ENCODE measurements at places on chromosomes 4 and X. TPM values are rescaled to one million over a fixed set of nuclear protein-coding genes. Genes with fewer than 3 reads are reported as not detected.
A peak's percentile ranks its signal among the peaks of the same experiment; 100 is the strongest.

DNA sequence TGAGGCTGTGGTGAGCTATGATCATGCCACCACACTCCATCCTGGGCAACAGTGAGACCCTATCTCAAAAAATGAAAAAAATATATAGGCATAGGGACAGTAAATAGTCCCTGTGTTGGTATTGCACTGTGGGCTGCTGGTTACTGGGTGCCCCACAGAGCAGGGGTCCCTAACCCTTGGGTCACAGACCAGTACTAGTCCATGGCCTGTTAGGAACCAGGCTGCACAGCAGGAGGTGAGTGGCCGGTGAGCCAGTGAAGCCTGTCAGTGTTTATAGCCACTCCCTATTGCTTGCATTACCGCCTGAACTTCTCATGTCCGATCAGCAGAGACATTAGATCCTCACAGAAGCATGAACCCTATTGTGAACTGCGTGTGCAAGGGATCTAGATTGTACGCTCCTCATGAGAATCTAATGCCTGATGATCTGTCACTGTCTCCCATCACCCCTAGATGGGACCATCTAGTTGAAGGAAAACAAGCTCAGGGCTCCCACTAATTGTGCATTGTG, 106.5 kb downstream of the TNIP2 start:
- H3K4me1 ChIP-seq: no peaks in the 10 kb centered on the region
- H3K4me3 ChIP-seq: no peak overlapping the region
- no peak overlapping the region for H3K27ac ChIP-seq

DNA sequence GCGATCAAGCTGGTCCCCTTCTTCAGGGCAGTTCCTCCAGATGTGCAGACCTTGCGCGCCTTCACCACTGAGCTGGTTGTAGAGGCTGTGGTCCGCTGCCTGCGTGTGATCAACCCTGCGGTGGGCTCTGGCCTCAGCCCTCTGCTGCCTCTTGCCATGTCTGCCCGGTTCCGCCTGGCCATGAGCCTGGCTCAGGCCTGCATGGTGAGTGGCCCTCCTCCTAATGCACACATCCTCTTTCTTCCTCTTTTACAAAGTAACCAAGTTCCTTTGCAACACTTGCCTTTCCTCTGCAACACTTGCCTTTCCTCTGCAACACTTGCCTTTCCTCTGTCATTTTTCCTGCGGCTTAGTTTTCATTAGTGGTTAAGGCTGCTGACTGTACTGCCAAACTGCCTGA, 1.8 kb downstream of the CCDC22 start:
- H3K4me3 ChIP-seq: no peak overlapping the region
- H3K27ac ChIP-seq: no peak overlapping the region
- no peaks in the 10 kb centered on the region for H3K4me1 ChIP-seq
- no peak for DNase-seq

GRCh38 chr4:26294904-26295303, 25.9 kb upstream of the RBPJ start:
- H3K4me1 ChIP-seq: no peaks in the 10 kb centered on the region
- no peaks in the 10 kb centered on the region for H3K36me3 ChIP-seq
- H3K27ac ChIP-seq: no peak overlapping the region
- no peak overlapping the region for H3K4me3 ChIP-seq
- no peak for DNase-seq

DNA sequence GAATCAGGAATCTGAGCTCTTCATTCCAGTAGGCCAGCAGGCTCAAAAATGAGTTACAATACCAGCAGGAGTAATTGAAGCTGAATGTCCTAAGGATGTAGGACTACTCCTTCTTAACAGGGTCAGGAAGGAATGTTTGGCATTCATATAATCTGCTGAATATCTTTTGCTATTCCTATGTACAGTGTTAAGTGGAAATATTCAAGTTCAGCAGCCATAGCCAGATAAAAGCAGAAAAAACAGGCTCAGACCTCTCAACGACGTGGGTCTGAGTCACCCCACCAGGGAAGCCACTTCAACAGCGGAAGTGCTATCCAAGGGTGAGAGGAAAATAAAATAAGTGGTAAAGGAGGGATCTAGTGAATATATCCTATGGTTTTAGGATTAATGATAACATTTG, 577.0 kb downstream of the SPOCK3 start:
- no peak overlapping the region for H3K27ac ChIP-seq
- no peak overlapping the region for H3K4me3 ChIP-seq
- H3K4me1 ChIP-seq: no peaks in the 10 kb centered on the region
- no peaks in the 10 kb centered on the region for H3K27me3 ChIP-seq

DNA sequence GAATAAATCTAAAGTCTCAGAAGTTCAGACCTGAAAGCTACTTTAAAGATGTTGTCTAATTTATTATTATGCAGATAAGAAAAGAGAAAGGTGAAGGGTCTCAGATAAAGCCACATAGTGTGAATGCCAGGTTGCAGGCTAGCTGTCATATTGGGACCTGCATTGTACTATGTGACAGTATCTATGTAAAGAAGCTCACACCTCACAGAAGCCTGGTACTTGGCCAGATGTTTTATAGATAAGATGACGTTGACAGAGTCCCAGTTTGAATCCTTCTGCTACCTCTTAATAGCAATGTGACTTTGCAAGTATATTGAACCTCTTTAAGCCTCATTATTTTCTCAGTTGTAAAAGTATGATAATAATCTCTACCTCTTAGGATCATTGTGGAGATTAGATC, 227.0 kb downstream of the SPRY1 start:
- H3K27ac ChIP-seq: no peak overlapping the region
- H3K36me3 ChIP-seq: no peaks in the 10 kb centered on the region
- no peaks in the 10 kb centered on the region for H3K27me3 ChIP-seq
- H3K4me3 ChIP-seq: no peak overlapping the region
- no peak for DNase-seq
- no peaks in the 10 kb centered on the region for H3K4me1 ChIP-seq

GRCh38 chr4:41095973-41096372, 118.4 kb downstream of the APBB2 start:
- H3K36me3 ChIP-seq: no peaks in the 10 kb centered on the region
- no peaks in the 10 kb centered on the region for H3K27me3 ChIP-seq
- H3K4me3 ChIP-seq: no peak overlapping the region
- H3K27ac ChIP-seq: no peak overlapping the region
- no peak for DNase-seq
- peaks cover 21% of the 10 kb centered on the region for H3K4me1 ChIP-seq

GRCh38 chrX:17736856-17737709, at the start of gene SCML1:
Gene SCML1, plus strand, starts transcription at chrX:17737493. Its CDS starts 6,694 bp downstream, at chrX:17744187.
- peak within 1 kb of the TSS; percentile 56 for H3K4me3 ChIP-seq
- DNase-seq: peak; percentile 99
- no peaks in the 10 kb centered on the region for H3K27me3 ChIP-seq
- no peaks in the 10 kb centered on the region for H3K4me1 ChIP-seq
- no peaks in the 10 kb centered on the region for H3K36me3 ChIP-seq

GRCh38 chrX:106780664-106781377, 21.7 kb upstream of the TBC1D8B start:
- H3K4me1 ChIP-seq: peaks cover 6% of the 10 kb centered on the region
- no peak for DNase-seq
- H3K4me3 ChIP-seq: no peak overlapping the region
- peaks cover 9% of the 10 kb centered on the region for H3K27me3 ChIP-seq

GRCh38 chr4:13980317-13981310, 353.1 kb upstream of the BOD1L1 start:
- no peak for DNase-seq
- H3K27me3 ChIP-seq: no peaks in the 10 kb centered on the region
- H3K4me1 ChIP-seq: peaks cover 3% of the 10 kb centered on the region
- H3K36me3 ChIP-seq: no peaks in the 10 kb centered on the region

DNA sequence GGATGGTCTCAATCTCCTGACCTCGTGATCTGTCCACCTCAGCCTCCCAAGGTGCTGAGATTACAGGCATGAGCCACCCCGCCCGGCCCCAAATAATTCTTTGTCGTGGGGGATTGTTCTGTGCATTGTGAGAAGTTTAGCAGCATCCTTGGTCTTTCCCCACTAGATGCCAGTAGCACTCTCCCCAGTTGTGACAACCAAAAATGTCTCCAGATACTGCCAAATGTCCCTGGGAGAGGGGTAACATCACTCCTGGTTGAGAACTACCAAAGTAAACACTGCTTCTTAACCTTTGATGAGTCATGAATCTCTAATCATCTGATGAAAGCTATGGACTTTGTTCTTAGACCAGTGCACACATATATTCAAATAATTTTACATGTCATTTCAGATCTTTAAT, 90.7 kb upstream of the BRS3 start:
- no peak overlapping the region for H3K27ac ChIP-seq
- no peaks in the 10 kb centered on the region for H3K36me3 ChIP-seq
- H3K4me1 ChIP-seq: no peaks in the 10 kb centered on the region
- no peak for DNase-seq

DNA sequence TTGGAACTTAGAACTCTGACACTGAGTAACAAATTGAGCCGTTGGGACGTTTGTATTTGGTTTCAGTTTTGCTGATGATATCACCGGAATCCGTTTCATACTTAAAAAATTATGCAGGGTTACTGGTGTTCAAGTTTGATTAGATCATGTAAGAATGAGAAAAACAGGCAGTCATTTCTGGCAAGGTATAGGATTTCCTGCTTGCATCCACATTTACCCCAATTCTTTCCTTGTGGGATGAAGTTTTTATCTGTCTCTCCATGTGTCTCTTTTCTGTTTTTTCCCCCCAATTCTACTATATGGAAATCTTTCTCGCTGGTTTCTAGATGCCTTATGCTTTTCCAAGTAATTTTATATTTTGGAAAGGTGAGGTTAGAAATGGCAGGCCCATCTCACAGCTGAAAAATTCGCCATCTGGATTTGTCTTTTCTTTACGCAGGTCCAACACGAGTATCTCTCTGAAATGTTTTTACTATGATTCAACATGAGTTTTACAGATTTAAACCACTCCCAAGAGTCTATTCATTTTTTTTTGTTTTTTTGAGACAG, 197.9 kb downstream of the SHOX start:
- H3K4me3 ChIP-seq: no peak overlapping the region
- DNase-seq: no peak
- H3K27ac ChIP-seq: no peak overlapping the region

GRCh38 chr4:121800638-121800960, 524 bp upstream of the EXOSC9 start:
- H3K36me3 ChIP-seq: peaks cover 26% of the 10 kb centered on the region
- peak overlapping the region; percentile 93 for H3K4me3 ChIP-seq
- DNase-seq: no peak

- no peak overlapping the region for H3K4me3 ChIP-seq
- H3K27ac ChIP-seq: no peak overlapping the region
- peaks cover 8% of the 10 kb centered on the region for H3K4me1 ChIP-seq
- no peaks in the 10 kb centered on the region for H3K27me3 ChIP-seq
- DNase-seq: no peak
These were observed 22.8 kb upstream of the FGFR3 start for GRCh38 chr4:1770245-1770644.

DNA sequence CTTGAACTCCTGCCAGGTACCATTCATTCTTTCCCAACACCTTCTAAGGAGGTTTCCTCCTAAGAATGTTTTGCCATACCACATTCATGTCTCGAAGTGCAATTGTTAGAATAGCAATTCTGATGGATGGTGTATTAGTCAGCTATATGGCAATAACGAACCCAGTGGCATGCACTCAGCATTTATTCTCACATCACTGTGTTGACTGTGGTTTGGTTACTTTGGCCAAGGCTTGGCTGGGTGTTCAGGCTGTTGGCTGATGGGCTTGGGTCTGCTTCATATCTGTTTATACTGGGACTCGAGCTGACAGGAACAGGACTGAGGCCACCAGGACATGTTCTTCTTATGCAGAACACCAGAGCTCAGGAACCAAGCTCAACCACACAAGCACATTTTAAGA, 31.7 kb downstream of the PSAPL1 start:
- H3K36me3 ChIP-seq: no peaks in the 10 kb centered on the region
- H3K4me1 ChIP-seq: no peaks in the 10 kb centered on the region
- H3K27ac ChIP-seq: no peak overlapping the region
- no peak overlapping the region for H3K4me3 ChIP-seq
- DNase-seq: no peak

DNA sequence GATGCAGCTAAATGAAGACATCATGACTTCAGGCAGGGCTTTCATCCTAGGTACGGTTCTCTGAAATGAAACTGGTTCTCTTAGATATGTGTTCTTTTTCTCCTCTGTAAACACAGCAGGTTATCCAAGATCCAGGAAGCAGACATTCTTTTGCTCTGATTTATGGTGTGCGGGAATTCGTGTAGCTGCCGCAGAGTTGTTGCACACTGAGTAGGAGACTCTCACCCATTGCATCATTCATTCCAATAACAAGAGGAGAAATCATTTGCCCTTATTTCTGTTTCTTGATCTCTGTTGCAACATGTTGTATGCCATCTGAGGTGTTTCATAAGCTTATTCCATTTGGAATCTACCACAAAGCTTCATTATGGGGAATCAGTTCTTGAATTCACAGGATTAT, 133.6 kb upstream of the VCX2 start:
- no peak overlapping the region for H3K27ac ChIP-seq
- no peaks in the 10 kb centered on the region for H3K4me1 ChIP-seq
- H3K36me3 ChIP-seq: no peaks in the 10 kb centered on the region
- H3K27me3 ChIP-seq: no peaks in the 10 kb centered on the region

DNA sequence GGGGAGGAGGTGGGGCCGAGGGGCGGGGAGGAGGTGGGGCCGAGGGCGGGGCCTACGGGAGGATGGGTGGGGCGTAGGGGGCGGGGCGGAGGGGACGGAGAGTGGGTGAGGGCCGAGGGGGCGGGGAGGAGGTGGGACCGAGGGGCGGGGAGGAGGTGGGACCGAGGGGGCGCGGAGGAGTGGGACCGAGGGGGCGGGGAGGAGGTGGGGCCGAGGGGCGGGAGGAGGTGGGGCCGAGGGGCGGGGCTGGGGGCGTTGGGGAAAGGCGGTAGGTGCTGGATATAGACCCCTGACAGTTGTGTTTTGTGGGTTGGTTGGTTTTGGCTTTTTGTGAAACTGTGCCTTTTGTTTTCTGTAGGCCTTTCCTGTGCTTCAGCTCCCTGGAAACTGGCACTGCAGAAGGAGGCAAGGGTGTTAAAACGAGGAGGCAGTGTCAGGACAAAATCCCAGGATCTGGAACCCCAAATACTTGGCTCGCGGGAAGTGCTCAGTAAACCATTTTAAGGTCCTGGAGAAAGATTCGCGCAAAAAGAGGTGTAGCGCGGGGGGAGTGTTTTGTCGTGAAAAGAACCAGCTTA, 580 bp upstream of the MMGT1 start:
- H3K27me3 ChIP-seq: no peaks in the 10 kb centered on the region
- H3K27ac ChIP-seq: peak overlapping the region; percentile 56
- H3K4me3 ChIP-seq: no peak overlapping the region
- DNase-seq: no peak
- H3K4me1 ChIP-seq: no peaks in the 10 kb centered on the region

The TBC1D9 gene
- total RNA-seq: 15.6 TPM

The PHOX2B gene
- total RNA-seq: 0.29 TPM

All from adrenal gland (tissue), 19 donors.